ENCODE measurements at places on chromosomes 2 and 18.

DNA sequence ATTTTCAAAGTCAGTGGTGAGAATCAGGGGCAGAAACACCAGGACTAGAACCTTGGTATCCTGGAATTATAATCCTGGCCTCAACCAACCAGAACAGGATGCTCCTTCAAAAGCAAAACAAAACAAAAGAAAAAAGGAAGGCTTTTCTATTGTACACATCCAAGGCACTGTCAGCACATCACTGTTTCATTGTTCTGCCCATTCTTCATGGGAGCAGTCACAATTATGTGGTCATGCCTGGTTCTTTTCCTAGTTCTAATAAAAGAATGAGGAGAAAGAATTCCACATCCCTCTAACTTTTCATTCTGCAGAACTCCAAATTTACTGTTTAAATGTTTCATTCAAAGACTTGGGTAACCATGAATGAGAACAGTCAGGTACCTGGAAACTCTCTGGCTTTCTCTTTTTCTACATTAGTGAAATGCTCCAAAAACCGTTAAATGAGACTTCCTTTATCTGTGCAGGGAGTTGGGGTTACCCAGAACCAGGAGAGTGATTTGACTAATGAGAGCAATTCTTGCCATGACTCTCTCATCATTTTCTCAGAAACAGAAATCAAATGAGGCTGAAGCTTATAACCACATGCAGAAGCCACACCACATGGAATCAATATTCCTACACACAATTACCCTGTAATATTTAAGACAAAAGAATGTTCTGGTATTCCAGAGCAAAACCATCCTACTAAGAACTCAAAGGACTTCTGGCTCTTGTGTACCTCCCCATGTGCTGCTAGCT, 110.9 kb upstream of the CCDC150 start:
- DNase-seq: no peak

DNA sequence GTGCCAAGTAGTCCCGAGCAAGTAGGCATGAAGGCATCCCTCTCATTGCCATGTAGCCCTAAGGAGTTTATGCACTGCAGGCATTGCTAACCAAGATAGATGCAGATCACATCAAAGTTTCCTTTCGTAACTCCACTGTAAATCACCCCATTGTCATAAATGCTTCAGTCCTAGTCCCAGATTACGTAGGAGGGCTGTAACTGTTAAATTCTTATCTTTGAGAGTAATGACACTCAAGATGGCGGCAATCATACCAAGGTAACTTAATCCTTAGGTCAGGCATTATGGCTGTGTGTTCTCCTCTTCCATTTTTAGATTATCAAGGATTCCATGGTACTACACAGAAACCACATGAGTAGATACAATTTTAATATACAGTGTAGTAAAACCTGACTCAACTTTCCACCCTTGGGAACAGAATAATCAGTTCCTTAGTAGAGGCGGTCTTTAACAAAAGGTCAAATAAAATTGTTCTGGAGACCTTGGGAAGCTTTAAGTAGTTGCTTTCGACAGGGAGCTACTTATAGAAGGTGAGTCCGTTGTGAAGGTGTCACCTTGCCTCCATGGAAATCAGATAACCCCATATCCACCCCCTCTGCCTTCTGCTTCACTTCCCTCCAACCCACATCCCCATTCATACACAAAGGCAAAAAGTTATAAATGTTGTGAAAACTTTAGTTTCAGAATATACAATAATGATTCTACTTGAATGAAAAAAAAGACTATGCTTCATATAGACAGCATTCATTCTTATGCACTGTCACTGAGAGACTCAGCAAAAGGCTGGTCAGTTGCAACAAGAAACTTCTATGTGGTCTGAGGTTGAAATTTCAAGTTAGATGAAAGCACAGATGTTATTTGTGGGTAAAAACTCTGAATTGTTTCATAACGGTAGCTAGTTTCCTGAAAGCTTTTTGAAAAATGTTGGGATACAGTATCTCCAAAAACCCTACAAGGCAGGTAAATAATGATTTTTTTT, 64.8 kb upstream of the GALNT5 start:
- no peak for DNase-seq

GRCh38 chr2:48228345-48228684, 301.6 kb upstream of the STON1 start:
- DNase-seq: no peak

GRCh38 chr2:62118160-62118559, 77.8 kb upstream of the B3GNT2 start:
- no peak for DNase-seq

DNA sequence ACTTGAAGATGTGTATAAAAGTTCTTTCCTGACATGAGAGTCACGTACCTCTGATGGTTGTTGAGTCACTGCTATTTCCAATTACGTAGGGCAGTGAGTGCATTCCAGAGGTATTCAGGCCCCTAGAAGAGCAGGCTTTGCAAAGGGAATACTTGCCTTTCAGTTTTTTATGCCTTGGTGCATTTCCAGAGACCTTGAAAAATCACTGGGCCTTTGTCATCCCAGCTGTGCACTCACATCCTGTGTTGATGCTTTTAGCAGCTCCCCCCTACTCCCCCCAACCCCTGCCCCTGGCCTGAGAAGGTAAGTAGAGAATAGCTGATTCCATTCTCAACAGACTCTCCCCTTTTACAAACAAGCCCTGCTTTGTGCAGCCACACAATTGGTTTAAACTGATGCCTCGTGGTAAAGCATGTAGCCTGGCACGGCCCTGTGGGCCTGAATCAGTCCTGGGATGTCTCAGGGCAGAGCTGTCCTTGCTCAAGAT, 174.2 kb downstream of the PRPF40A start:
- no peak for DNase-seq

DNA sequence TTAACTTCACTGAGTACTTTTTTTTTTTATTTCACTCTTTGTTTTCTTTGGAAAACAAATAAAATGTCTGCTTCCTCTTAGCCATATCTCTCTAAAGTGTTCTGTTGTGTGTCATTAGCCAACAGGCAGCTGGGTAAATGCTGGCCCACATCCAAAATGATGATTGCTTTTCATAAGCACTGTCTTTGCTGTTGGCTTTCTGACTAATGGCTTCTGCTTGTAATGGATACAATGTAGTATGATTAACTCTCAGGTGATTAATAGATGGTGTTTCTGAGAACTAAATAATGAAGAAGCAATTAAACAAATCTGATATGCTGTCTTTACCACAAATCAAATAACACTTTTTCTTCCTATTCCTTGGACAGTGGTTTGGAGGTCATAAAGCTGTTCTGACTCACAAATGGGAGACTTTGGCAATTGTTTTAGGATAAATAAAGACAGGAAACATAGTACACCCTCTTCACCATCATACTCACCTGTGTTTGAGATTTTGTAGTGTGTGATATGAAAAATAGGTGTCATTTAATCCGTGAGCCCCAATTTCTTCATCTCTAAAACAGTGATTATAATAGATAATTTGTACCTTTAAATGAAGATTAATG, 888.4 kb downstream of the TSN start:
- peak; percentile 27 for DNase-seq

GRCh38 chr18:8912348-8913326, 189.9 kb upstream of the NDUFV2 start:
- DNase-seq: no peak

DNA sequence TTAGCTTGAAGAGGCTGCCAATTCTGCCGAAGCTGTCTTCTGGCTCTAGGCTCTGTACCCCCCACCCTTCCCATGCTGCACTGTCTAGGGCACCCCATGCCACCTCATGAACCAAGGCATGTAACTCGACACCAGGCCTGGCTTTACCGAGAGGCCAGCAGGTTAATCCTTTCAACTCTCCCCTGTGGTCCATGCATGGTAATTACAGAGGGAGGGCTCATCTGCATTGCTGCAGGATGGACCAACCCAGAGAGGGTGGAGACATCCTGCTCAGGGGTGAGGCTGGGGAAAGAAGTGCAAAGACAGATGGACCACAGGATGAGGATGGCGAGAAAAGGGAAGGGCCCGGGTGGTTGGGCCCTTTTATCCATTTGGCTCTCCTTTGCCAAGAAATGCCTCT, 65.8 kb downstream of the KCTD1 start:
- DNase-seq: peak; percentile 61

DNA sequence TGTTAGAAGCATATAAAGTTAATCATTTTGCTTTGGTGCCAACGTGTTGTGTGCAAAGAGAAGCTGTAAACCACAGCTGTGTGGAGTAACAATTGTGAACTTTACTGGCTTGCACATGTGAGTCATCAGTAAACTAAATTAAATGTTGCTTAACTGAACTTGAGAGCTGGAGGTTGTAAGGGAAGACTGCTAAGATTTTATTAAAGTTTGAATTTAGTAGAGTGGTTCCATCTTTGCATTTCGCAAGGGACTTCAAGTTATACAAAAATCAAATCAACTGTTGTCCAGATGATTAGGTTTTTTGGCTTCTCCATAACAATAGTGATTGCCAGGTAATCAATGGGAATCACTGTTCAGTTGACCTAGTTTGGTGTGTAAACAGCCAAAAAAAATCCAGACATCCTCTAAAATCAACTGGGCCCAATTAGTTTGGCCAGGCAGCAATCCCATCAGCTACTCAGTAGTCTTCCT, 247.4 kb downstream of the MYO3B start:
- peak; percentile 48 for DNase-seq

- no peak for DNase-seq
Observed at GRCh38 chr2:236912326-236913120, 173.2 kb upstream of the COPS8 start.

GRCh38 chr18:33404244-33404873, 36.2 kb downstream of the CCDC178 start:
- DNase-seq: no peak

GRCh38 chr2:232512602-232513001, 7.6 kb upstream of the PRSS56 start:
- DNase-seq: no peak

DNA sequence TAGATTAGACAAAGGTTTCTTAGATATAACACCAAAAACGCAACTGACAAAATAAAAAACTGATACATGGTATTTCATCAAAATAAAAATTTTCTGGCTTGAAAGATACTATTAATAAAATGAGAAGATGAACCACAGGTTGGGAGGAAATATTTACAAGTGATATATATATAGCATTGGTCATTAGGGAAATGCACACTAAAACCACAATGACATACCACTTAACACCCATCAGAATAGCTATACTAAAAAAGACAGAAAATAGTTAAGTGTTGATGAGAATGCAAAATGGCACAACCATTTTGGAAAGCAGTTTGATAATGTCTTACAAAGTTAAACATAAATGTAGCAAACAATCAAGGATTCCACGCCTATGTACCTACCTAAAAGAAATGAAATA, 83.9 kb downstream of the SLC66A3 start:
- DNase-seq: no peak

DNA sequence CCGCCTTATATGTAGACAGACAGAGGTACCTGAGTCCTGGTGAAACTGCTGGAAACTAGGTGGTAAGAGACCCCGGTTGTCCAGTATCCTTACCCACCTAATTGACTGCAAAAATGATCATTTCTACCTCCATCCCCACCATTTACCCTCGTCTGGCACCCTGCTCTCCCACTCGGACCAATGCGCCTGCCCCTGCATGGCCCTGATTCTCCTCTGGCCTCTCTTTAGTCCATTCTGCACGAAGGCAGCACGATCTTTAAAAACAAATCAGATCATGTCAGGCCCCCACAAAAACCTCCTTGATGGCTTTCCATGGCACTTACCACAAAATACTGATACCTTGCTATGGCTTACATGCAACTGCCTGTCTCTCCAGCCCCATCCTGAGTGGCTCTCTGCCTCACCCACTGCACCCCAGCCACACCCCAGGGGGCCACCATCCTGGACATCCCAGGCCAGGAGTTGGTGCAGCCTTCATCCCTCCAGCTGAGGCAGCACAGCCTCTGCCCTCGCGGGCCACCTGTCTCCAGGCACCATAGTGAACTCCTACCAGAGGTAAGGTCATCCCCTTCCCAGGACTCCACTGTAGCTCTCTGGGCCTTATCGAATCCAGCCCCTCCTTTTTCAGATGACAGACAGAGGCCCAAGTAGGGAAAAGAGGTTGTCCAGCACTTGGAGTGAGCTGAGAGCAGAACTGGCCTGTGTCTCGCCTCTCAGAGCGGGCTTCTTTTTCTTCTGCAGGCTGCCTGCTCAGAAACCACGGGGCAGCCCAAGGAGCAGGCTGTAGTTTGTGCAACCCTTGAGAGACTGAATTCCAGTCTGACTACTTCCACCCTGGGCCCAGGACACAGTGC, 12.3 kb upstream of the CIB4 start:
- DNase-seq: no peak

DNA sequence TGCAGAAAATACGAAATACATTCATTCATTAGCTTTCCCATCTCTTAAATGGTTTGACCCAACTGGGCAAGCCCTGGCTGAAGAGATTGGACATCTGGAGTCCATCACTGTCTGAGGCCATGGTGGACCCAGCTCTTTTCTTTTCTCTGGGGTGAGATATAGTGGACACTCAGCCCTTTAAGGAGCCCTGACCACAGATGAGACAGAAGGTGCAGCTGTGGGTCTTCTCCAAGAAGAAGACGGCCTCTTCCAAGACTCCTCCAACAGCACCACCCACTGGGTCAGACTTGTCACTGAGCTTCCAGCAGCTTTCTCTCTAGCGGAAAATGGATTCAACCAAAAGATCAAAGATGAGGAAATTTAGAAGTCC, 27.2 kb downstream of the TWIST2 start:
- no peak for DNase-seq

DNA sequence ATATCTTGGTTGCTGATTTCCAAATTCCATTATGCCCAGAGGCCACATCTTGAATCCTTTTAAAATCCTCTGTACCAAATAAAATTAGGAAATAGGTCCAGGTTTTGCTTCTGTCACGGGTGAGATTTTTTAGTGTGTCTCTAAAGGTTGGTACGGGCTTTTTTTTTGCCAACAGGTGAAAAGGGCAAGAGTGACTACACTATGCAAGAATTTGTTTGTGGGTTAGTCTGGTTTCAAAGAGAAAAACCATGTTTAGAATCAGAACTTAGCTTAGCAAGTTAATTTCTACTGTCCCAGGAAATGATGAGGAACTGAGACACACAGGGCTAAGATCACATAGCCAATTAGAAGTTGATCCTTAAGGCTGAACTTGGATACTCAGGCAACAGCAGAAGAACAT, 41.7 kb downstream of the POLR1A start:
- no peak for DNase-seq

GRCh38 chr2:182504903-182505302, 78.1 kb upstream of the PDE1A start:
- DNase-seq: no peak

GRCh38 chr2:163200741-163201140, 362.2 kb upstream of the KCNH7 start:
- DNase-seq: no peak

GRCh38 chr2:28716265-28716865, 35.3 kb upstream of the PPP1CB start:
- peak; percentile 79 for DNase-seq

- peak; percentile 70 for DNase-seq
Observed at GRCh38 chr2:85537600-85538506, 1.1 kb upstream of the MAT2A start.
